ENCODE measurements at places on chromosomes 3 and 15.

- DNase-seq: no peak
Observed at GRCh38 chr15:97144377-97144711, 813.8 kb downstream of the NR2F2 start.

DNA sequence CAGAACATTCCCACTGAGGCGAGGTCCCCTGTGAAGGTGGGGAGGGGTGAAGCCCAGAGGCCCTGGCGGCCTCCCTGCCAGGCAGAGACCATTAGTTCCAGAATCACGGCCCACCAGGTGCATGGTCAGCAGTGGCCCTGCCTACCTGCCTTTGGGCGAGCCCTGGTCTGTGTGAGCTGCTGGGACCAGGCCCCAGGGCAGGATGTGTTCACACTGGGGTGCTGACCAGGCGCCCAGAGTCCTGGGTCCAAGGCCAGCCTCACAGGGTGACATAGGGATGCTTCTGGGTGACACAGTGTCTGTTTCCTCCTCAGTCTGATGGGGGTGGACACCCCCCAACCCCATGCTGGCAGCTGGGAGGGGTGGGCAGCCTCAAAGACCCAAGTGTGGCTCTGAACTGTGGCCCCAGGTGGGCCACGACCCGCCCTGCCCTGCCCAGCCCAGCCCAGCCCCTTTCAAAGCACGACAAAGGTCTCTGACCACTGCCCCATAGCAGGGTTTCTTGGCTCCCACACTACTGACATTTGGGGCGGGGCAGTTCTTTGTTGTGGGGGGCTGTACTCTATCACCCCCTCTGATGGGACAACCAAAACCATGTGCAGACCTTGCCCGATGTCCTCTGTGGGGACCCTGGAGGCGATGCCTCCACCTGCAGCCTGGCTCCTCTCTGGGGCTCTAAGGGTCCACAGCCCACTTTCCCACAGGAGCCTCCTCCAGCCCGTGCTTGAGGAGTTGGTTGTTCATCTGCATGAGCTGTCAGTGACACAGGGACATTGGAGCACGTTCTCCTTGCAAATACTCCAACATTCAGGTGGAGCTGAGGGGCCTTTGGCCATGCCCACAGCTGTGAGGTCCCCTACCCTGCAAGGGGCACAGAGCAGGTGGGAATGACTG lies 44.8 kb upstream of the SLC41A3 start:
- DNase-seq: no peak

DNA sequence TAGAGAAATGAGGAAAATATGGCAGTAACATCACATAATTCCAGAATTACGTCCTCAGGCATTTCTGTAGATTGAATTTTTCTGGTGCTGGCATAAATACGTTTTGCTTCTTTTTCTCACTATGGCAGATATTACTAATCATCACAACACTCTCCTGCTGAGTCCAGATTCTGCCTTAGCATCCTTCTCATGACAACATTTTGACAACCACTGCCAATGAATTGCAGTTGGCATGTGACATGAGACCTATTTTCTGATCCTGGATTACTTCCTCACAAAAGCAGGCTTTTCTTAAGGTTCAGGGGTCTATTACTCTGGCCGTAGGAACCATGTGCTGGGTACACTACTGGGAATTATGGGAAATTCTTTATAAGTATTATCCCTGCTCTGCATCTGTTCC lies 22.5 kb upstream of the ARL6 start:
- DNase-seq: no peak

DNA sequence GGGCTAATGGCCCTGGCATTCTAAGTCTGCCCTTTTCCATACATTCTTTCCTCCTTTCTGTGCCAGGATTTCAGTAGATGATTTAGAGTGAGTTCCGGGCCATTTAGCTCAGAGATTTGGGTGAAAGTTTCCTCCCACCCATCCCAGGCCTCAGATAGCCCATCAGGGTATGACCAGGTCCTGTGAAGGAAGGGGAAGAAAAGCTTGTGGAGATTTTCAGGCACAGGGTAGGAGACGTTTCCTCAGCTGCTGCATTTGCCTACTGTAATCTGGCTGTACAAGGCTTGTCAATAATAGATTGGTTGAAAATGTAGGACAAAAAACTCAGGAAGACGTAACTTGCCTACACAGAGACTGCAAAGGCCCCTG lies 63.2 kb upstream of the BCL6 start:
- no peak for DNase-seq

DNA sequence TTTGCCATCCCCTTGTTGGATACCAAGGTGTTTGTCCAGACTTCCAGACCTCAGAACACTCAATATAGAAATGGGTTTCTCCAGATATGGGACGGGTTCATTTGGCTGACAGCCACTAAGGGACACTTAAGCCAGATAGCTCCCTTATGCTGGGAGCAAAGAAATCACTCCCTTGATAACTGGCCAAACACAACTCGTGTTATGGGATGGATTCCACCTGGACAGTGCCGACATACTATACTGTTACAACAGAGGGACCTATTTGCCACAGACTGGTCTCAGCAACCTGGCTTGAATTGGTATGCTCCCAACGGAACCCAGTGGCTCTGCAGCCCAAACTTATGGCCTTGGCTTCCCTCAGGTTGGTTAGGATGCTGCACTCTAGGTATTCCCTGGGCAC lies 114.0 kb upstream of the PLCL2 start:
- no peak for DNase-seq

DNA sequence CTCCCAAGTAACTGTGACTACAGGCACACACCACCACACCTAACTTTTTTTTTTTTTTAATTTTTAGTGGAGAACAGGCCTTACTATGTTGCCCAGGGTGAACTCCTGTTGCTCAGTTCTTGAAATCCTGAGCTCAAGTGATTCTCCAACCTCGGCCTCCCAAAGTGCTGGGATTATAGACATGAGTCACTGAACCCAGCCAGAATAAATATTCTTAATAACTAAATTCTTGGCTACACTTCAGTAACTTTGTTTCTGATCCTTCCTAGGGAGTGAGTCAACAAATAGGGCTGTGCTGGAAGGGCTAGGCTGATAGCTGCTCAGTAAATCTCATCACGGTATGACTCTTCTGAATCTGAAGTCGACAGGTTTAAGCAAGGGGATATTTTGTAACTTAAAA lies 56.6 kb downstream of the P3H2 start:
- DNase-seq: no peak

DNA sequence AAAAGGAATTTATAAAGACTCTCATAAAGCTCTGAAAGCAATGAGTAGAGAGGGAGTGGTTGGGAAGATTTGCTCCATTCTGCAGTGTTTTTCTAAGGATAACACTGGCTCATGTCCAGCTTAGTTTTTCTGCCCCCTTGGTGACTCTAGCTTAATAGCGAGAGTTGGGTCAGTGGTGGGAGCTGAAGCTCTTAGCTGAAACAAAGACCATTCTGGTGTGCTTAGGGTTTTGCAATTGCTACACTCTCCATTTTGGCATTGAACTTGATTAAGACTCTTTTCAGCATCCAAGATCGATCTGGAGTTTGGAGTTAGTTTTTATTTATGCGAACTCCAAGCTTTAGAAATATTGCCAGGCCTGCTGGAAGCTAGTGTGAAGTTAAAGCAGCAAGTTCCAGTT lies 98.0 kb downstream of the ATG7 start:
- DNase-seq: no peak

GRCh38 chr15:98126326-98127085 lies 166.0 kb downstream of the ARRDC4 start:
- DNase-seq: no peak

DNA sequence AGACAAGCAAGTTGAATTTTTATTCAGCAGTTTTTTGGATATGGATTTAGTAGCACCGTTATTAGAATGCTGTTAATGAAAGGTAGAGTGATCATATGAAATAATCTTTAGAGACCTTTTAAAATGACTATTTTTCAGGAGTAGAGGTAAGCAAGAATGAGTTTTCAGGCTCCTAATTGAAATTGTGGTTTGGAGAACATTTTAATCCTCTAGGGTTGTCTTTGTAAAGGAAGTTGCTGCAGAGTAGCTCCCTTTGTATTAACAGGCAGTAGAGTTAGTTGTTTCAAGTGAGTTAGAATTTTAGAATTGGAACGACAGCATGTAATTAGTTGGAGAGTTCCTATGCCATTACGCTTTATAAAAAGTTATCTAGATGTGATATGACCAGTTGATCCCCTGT lies 27.2 kb upstream of the EDEM1 start:
- no peak for DNase-seq

DNA sequence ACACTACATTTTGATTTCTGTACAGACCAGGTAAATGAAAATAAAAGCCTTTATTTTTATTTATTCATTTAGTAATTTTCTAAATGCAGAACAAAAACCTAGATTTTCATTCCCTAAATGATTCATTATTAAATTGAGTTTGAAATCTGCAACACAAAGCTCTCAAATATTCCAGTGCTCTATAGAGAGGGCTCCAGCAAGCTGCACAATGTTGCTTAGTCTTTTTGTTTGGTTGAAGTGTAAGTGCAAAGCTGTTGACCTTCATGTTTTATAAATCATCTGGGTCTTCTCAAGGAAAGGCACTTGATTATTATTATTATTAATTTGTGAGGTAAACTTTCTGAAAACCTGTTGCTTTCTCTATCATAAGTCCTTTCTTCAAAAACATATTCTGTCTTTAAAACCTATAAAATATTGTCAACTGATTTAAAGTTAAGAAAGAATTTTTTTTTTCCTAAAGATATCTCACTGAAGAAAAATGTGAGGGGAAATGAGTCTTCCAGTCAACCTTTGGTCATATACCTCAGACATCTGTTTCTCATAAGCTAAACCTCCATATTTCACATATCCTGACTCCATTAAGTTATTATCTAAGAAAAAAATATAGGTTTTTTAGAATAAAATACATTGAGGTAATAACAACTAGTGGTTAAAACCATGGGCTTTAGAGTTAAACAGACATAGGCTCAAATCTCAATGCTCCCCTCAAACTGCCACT lies 100.7 kb downstream of the ZIC4 start:
- no peak for DNase-seq

DNA sequence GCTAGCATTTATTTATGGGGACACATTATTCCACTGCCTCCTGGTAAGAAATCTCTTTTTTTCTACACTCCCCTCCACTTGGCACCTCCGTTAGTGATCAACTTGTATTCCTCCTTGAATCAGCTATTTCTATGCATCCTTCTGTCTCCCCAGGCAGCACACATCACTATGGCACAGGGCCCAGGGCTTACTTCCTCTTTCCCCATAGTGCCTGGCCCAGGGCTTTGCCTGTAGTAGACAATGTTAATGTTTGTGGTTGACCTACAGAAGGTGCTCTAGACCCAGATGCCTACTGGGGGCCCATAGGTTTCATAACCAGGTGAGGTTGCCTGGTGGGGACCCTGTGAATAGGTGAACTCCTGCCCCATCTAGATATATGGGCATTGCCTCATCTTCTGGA lies 44.9 kb downstream of the EPHB1 start:
- no peak for DNase-seq

DNA sequence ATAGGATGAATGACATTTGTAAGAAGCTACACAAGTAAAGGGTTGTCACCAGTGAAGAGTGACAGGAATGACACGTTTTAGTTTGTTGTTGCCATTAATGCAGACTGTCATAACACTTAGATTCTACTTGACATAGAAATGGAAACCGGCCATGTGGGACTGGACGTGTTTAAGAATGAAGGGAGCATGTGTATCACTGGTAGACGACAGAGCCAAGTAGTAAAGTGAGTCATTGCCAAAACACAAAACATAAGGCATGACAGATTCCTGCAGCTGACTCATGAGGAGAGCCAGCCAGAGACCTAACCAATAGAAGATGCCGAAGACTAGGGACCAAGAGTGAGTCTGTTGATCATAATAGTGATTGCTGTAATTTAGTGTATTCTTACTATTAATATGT lies 106.2 kb upstream of the PLAAT1 start:
- DNase-seq: no peak

DNA sequence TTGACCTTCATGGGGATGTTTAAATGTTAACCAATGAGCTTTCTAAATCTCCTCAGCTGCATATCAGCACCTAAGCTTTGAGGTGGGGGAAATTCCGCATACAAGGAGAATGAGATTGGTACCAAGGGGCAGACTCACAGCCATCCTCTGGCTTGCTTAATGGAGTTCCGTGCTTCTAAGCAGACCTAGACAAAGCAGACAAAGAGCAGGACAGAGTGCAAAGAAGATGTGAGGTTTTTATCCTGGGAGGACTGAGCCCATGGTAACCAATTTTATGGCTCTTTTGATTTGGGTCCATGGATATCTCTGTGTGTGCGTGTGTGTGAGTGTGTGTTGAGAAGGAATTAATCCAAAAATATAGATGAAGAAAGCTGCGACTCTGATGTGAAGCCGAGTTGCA lies 7.5 kb downstream of the TAFA4 start:
- no peak for DNase-seq

DNA sequence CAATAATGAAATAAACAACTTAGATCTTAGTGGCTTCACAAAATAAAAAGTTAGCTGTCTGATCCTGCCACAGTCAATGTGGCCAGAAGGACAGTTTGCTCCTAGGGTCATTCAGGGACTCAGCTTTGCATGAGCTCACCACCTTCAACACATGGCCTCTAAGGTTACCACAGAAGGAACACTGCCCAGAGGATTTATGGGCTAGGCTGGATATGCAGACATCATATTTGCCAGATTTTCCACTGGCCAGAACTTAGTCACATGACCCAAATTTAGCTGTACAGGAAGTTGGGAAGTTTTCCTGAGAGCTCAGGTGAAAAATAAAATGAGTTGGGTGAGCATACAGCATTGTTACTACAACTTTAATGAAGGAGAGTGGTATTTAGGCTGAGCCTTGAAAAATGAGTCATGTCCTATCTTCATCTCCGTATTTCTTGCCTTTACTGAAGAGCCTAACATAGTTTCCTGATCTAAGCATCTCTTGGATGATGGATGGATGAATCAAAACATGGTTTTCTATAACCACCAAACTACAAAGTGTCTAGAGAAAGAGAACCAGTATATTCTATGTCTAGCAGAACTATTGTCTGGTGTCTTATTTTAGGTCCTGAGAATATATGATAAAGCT lies 54.9 kb upstream of the TMEM108 start:
- DNase-seq: no peak

- no peak for DNase-seq
Observed at GRCh38 chr3:6452974-6453373, 407.9 kb upstream of the GRM7 start.

DNA sequence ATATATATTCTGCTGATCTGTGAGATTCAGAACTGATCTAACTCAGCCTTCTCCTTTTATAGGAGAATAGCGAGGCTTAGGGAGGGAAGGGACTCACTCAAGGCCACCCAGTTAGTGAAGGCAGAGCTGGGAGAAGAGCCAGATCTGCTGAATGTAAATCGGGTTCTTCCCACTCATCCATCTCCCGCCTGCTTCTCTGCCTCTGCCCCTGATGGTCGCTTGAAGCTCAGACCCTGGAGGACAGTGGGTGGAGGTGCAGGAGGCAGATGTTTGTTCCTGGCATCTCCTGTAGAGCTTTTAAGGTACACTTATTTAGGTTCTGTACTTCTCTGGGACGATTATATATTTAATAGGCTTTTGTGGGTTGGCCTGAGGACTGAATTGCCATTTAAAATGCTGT lies 4.3 kb downstream of the PDIA5 start:
- no peak for DNase-seq

DNA sequence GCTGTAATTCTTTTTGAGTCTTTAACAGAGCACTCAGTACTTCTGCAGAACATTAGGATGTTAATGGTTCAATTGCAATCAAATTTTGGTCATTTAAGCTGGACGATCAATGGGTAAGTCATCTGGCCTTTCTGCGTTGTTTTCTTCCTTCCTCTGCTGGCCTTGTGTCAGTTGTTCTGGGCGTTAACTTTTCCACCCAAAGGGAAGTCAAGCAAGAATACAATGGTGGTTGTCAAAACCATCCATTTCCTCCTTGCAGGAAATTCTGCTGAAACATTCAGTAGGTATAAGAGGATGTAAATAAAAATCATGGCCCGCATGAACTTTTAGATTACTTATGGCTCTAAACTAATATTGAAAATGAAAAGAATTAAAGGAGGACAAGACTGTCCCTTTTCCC lies 584.0 kb downstream of the GRM7 start:
- DNase-seq: no peak
